ENCODE measurements at places on chromosomes 16 and 17.
A peak's percentile ranks its signal among the peaks of the same experiment; 100 is the strongest.

- DNase-seq, result no peak
Measured at GRCh38 chr17:48545022-48545375, at the start of gene HOXB2. Gene HOXB2 (minus strand): TSS chr17:48545109. CDS start chr17:48544911, 198 bp downstream.

GRCh38 chr16:86584726-86585721, 6.7 kb downstream of the FOXL1 start:
- no peak for DNase-seq

DNA sequence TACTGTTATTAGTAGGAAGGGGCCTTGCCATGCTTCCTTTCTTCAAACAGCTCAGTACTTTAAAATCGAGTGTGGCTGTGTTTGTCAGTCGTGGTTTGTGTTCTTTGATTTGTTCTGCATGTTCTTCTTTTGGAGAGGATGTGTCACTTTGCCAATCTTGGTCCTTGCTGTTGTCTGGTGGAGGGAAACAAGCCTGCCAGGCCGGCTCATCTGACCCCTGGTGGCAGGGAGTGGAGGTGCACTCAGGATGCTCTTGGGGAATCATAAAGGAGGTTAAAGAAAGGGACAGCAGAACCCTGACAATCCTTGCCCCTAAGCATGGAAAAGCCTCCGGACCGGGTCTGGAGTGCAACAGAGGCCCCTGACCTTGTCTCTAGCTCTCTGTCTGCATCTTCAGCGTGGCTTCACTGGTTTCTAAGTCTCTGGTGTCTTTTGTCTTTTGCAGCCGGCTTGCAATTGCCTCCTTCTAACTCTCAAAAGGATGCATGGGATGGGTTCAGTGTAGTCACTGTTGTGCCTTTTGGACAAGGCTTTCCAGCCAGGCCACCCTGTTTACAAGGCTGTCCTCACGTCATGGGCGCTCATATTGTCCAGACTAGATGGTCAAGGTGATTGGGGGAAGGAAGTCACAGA, 135.8 kb downstream of the WWOX start:
- peak; percentile 29 for DNase-seq

DNA sequence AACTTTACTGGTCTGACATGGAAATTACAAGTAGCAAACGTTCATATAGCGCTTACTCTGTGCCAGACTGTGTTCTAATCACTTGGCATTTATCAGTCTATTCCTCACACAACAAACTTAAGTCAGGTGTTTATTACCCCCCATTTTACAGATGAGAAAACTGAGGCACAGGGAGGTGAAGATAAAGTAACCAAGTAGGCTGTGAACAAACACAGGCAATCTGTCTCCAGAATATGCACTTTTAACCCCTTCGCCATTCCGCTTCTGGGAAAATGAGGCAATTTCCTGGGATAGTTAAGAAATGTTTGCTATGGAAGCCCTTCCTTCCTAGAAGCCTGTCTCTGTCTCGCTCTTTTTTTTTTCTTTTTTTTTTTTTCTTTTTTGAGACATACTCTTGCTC, 12.2 kb upstream of the CXCL16 start:
- no peak for DNase-seq

GRCh38 chr16:77652399-77652798, 69.9 kb upstream of the NUDT7 start:
- DNase-seq, result no peak

GRCh38 chr16:48511071-48511540, 98.9 kb downstream of the N4BP1 start:
- DNase-seq, result peak; percentile 55

- DNase-seq, result no peak
Measured at GRCh38 chr16:65725156-65725845, 603.4 kb upstream of the CDH11 start.

- DNase-seq, result no peak
Measured at GRCh38 chr17:29031488-29031887, 11.5 kb upstream of the PIPOX start.

DNA sequence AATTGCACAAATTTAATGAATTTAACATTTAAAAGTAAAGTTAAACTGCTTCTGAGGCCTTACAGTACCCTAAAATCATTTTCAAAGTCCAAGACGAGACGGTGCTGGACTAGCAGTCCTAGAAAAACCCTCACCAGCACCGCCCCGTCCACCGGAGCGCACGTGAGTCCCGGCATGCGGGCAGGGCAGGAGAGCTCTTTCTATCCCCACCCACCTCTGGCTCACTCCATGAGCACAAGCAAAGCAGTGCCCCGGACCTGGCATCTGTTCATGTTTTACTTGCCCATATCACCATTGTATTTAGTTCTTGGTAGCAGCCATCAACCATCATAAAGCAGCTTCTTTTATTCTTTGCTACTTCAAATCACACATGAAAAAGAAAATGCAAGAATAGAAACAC, 41.7 kb downstream of the ANKRD11 start:
- DNase-seq, result no peak

DNA sequence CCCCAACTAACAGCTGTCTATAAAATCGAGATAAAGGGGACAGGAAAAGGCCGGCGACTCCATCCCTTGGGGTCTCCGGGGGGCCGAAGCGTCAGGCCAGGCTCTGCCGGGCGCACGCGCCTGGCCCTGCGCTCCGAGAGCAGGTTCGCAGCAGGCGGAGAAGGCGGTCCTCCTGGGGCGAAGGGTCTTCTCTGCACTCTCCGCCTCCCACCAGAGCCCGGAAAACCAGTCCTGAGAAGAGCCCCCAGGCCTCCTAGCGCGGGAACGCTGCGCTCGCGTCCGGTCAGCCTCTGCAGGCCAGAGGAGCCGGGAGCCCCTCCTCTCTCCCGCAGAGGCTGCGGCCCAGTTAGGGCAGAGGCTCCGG, 5.1 kb downstream of the FOXF1 start:
- no peak for DNase-seq

DNA sequence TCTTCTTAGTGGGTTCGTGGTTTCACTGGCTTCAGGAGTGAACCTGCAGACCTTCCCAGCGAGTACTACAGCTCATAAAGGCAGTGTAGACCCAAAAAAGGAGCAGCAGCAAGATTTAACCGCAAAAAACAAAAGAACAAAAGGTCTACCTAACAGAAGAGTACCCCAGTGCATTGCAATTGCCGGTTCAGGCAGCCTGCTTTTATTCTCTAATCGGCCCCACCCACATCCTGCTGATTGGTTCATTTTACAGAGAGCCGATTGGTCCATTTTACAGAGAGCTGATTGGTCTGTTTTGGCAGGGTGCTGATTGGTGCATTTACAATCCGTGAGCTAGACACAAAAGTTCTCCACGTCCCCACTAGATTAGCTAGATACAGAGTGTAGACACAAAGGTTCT, 2.0 kb upstream of the ARRB2 start:
- DNase-seq, result no peak

GRCh38 chr17:48215583-48216139, 108.1 kb downstream of the SNX11 start:
- DNase-seq, result no peak

DNA sequence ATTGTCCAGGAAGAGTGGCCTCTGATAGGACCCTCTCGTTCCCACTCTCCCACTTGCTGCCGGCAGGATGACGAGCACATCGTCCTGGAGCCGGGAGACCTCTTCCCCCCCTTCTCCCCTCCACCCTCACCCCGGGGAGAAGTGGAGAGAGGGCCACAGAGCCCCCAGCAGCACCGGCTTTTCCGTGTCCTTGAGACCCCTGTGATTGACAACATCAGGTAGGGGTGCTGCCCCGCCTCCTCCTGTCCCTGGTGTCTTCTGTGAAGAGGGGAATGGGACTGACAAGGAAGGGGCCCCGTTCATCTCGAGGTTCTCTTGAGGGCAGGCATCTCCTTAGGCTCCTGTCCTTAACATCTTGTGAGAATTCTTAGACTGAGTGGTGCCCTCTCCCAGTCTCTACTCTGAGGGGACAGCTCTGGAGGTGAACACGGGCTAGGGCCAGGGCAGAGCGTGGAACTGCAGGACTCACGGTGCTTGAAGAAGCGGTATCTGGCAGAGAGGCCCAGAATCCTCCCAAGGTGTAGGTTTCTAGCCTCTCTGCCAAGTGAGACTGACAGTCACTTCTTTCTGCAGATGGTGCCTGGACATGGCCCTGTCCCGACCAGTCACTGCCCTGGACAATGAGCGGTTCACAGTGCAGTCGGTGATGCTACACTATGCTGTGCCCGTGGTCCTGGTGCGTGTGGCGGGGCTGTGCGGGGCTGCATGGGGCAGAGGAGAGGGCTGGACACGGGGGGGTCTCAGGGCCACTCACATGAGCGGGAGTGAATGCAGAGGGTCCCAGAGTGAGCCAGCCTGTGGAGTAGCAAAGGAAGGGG, 26.4 kb downstream of the CASKIN2 start:
- no peak for DNase-seq

DNA sequence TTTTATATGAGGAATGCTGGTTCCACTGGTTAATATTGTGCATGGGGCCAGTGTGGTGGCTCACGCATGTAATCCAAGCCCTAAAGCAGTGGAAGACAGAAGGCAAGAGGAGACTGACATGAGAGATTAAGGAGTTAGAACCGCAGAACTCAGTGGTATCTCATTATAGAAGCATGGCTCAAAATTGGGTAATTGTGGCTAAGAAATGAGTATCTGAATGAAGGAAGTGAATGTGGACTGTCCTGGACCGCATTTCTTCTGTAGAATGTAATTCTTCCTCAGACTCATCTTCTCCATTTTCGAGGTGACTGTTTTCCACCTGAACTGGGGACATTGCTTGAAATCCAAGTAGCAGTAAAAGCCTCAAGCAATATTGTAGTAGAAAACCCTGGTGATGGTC, 42.6 kb upstream of the CDR2 start:
- DNase-seq, result no peak

DNA sequence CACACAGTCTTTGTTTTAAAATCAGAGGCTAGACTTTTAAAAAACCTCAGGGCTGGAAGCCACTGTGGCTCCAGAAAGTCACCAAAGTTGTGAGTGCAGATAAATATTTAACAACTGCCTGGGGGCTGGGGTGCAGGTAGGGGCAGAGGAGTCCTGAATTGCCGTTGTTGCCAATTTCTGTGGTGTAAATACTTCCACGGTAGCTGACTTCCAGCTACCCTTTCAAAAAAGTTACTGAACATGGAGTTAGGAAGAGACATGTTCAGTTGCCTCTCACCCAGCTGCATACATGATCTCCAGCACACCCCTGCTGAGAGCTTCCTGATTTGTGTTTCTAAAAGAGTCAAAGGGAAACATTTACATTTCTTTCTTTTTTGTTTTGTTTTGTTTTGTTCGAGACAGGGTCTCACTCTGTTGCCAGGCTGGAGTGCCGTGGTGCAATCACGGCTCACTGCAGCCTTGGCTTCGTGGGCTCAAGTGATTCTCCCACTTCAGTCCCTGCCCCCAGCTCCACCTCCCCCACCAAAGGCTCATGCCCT, 58.7 kb downstream of the PLXDC1 start:
- DNase-seq, result no peak

- no peak for DNase-seq
Measured at GRCh38 chr16:50539053-50539695, 9.0 kb upstream of the NKD1 start.

DNA sequence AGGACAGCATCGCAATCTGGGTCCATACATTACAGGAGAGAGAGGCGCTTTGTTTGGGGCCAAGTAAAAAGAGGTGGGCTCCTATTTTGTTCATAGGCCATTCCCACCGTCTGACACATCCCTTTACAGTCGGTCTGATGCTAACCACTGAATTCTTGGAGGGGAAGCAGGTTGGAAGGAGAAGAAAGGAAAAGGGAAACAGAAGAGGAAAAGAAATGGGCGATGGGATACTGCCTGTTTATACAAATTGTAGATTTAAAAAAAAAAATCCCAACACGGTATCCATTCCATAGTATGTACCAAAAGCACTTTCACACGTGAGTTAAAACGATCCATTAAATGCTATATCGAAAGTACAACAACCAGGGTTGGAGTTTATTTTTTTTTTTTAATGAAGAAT, 4.0 kb upstream of the ZFHX3 start:
- no peak for DNase-seq

DNA sequence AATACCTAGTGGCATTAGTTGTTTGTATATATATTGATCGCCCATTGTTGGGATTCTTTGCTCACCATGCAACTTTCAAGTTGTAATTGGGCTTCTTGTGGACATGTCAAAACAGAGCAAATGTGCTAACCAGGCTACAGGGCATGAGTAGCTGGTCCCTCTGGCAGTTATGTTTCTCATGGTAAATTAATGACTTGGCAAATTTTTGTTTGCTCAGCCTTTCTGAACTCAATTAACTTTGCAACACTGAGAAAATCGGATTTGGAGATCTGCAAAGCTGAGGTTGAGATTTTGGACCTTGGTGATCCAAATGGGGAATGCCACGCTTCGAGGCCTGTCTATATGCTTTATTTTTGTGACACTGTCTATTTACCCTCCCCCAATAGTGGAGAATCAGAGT, 138.5 kb upstream of the PIRT start:
- no peak for DNase-seq

DNA sequence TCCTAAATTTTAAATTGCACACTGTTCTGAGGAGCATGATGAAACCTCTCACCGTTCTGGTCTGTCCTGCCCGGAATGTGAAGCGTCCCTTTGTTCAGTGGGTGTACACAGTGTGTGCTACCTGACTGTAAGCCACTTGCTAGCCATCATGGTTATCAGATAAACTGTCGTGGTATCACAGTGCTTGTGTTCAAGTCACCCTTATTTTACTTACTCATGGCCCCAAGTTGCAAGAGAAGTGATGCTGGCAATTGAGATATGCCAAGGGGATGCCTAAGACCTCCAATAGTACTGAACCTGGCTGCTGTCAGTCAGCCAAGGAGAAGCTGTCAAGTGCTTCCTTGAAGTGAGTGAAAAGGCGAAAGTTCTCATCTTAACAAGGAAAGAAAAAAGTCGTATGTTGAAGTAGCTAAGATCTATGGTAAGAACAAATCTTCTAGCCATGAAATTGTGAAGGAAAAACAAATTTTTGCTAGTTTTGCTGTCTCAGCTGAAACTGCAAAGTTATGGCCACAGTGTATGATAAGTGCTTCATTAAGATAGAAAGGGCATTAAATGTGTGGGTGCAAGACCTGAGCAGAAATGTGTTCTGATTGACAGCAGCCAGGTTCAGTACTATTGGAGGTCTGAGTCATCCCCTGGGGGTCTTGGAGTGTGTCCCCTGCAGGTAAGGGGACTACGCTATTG, 5.8 kb downstream of the PIK3R6 start:
- DNase-seq, result no peak

GRCh38 chr17:29376667-29377270, 13.4 kb upstream of the TAOK1 start:
- DNase-seq, result peak; percentile 55

DNA sequence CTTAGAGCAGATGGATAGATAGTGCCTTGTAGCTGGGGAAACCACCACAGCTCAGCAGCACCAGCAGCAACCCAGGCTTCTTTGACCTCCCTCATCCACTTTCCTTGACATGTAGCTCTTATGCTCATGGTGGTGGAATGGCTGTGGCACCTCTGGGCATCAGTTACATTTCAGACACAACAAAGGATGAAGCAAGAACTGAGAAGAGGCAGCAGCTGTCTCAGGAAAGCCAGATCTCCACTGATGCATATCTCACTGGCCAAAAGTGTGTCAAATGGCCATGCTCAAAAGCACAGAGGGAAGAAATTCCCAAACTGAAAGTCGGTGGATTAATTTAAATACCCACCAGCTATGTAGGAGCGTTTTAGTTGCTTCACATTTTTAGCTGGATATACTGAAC, 671.4 kb upstream of the SALL1 start:
- DNase-seq, result no peak

DNA sequence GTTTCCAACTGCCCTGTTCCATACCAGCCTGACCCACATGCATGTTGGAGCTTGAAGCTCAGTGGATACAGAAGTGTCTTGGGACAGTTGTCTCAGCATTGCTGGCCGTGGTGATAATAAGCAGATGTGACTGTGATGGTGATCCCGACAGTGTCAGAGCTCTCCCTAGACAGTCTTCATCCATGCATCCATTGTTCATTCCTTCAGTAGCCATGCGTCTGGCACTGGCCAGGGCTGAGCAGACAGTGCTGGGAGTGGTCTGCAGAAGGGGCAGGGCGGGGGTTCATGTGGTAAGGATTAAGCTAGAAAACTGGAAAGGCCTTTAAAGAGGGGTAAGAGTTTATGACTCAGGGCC, 68.1 kb downstream of the GNAO1 start:
- DNase-seq, result no peak

Data from fibroblast of skin of left quadriceps (primary cell).